RWPE2 (cell line): ENCODE measurements at places on chromosomes 7 and 10.
A peak's percentile ranks its signal among the peaks of the same experiment; 100 is the strongest.

DNA sequence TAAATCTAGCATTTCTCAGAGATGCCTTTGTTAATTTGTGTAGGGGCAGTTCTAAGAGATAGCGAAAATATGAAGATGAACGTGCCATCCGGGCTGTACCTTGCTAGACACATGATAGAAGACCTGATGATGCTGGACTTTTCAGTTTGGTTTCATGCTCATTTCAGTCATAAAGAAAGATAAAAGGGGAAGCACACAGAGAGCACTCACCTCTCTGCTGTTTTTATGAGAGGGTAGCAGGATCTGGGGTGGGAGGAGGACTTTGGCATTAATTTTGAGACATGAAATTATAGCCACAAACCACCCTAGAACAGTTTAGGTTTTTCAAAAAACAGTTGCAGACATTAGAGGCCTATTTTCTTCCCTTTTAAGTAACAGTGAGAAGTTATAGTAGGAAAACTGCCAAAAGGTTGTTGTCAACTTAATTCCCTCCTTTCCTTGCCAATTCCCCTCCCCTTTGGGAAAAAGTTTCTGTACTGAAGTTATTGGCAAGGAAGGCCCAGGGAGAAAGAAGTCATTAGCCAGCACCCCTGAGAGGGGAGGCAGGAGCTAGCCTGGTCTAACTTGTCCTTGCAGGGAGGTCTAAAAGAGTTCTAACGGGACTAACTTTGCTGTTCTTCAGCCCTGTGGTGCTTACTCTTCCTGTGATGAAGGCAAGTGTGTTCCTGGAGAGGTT is 2.6 kb downstream of the ST7 start:
- no peak for DNase-seq
- H3K4me1 ChIP-seq, result peaks cover 18% of the 10 kb centered on the region
- no peaks in the 10 kb centered on the region for H3K36me3 ChIP-seq
- no peak overlapping the region for H3K27ac ChIP-seq
- no peak overlapping the region for H3K4me3 ChIP-seq

DNA sequence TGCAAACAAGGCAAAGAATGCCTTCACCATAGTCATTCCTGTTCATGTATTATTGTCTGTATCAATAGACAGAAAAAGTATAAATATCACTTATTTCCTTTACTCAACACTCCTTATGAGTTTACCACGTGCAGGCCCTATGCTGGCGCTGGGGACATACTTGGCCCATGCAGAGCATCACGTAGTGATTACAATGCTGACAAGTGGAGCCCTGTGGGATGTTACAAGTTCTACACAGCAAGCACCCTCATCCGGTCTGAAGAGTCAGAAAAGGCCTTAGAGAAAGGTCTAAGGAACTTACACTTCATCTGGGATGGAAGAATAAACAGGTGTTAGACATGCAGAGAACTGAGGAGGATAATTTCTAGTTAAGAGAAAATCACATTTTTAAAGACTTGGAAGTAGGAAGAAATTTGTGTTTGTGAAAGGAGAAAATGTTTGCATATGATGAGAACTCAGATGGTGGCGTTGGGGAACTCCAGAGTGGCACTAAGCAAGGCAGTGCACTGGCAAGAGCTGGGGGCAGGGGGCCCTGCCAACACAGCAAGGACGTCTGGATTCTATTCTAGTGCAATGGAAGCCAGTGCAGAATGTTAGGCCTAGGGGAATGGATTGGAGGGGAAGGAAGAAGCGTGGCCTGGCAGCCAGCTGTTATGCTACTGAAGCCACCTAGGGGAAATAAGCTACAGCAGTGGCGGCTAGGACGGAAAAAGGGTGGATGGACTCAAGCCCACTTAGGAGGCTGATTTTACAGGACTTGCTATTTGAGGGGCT is 116.2 kb downstream of the ELMO1 start:
- H3K27ac ChIP-seq, result no peak overlapping the region
- no peaks in the 10 kb centered on the region for H3K27me3 ChIP-seq
- no peaks in the 10 kb centered on the region for H3K36me3 ChIP-seq
- H3K4me1 ChIP-seq, result no peaks in the 10 kb centered on the region
- DNase-seq, result no peak

DNA sequence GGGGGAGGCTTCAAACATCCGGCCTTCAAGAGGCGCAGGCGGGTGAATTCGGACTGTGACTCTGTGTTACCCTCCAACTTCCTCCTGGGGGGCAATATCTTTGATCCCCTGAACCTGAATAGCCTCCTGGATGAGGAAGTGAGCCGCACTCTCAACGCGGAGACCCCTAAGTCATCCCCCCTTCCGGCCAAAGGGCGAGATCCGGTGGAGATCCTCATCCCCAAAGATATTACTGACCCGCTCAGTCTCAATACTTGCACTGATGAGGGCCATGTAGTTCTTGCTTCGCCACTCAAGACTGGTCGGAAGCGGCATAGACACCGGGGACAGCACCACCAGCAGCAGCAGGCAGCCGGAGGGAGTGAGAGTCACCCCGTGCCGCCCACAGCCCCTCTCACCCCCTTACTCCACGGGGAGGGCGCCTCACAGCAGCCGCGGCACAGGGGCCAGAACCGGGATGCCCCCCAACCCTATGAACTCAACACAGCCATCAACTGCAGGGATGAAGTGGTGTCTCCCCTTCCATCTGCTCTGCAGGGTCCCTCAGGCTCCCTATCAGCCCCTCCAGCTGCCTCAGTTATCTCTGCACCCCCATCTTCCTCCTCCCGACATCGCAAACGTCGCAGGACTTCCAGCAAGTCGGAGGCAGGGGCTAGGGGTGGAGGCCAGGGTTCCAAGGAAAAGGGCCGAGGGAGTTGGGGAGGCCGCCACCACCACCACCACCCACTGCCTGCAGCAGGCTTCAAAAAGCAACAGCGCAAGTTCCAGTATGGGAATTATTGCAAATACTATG is 1.1 kb downstream of the MEPCE start:
- DNase-seq, result no peak
- H3K27me3 ChIP-seq, result no peaks in the 10 kb centered on the region
- peak overlapping the region; percentile 67 for H3K4me3 ChIP-seq
- H3K36me3 ChIP-seq, result peaks cover 34% of the 10 kb centered on the region
- peak overlapping the region; percentile 79 for H3K27ac ChIP-seq

DNA sequence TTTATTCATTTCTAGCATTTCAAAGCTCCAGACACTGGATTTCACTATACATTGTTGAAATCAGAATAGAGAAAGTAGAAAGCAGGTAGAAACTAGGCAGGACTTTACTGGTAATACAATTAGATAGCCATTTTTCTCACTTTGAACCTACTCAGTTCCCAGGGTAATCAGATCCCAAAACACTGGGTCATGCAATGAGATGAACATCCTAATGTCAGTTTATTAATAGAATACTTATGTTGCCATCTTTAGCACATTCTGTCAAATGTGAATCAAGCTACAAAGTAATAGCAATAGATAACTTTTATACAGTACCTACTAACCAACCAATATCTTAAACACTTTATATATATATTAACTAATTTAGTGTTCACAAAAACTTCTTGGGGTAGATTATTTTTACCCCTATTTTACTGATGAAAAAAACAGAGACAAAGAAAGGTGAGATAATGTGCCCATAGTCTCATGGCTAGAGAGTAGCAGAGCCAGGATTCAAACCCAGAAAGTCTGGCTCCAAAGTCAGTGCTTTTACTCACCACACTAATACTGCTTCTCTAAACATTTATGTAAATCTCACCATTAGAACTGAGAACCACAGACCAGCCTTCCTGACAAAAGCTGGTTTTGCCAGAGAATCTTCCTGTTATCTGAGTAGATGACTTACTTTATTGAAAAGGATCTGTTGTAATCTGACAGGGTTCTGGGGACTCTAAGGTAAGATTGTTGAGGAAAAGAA is 153.8 kb upstream of the KAT6B start:
- DNase-seq, result no peak
- no peaks in the 10 kb centered on the region for H3K4me1 ChIP-seq
- peaks cover 28% of the 10 kb centered on the region for H3K36me3 ChIP-seq
- H3K4me3 ChIP-seq, result no peak overlapping the region
- H3K27ac ChIP-seq, result no peak overlapping the region
- no peaks in the 10 kb centered on the region for H3K27me3 ChIP-seq

DNA sequence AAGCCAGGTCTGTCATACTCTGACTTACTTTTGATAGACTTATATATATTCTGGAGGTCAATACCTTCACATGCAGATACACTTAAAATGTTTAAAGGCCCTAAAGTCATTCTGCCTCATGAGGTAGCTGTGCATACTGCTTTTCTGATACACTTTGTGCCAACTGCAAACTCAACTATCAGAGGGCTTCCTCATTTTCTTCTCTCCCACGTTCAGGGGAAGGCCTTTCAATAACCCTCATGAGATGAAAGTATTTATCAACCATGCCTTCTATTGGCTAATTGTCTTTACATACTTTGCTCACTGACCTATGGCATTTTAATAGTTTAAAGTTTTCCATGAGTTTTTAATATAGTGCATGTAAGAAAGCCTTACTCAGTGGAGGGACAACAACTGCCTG is 112.7 kb upstream of the AMPH start:
- no peak overlapping the region for H3K27ac ChIP-seq
- H3K4me1 ChIP-seq, result peaks cover 7% of the 10 kb centered on the region
- H3K27me3 ChIP-seq, result no peaks in the 10 kb centered on the region
- no peak for DNase-seq
- peaks cover 35% of the 10 kb centered on the region for H3K36me3 ChIP-seq
- no peak overlapping the region for H3K4me3 ChIP-seq

- H3K4me1 ChIP-seq, result no peaks in the 10 kb centered on the region
- H3K27ac ChIP-seq, result no peak overlapping the region
- H3K4me3 ChIP-seq, result no peak overlapping the region
Observed at GRCh38 chr10:11154849-11155498, 137.3 kb downstream of the CELF2 start.

GRCh38 chr7:74059037-74059436 is 24.6 kb upstream of the LIMK1 start:
- H3K27me3 ChIP-seq, result no peaks in the 10 kb centered on the region
- DNase-seq, result no peak

- no peak overlapping the region for H3K27ac ChIP-seq
- H3K36me3 ChIP-seq, result no peaks in the 10 kb centered on the region
- no peak for DNase-seq
- H3K4me3 ChIP-seq, result peak overlapping the region; percentile 19
Observed at GRCh38 chr10:70479165-70479581, 606 bp downstream of the PALD1 start.

- H3K27me3 ChIP-seq, result no peaks in the 10 kb centered on the region
- H3K27ac ChIP-seq, result no peak overlapping the region
- no peaks in the 10 kb centered on the region for H3K36me3 ChIP-seq
Observed at GRCh38 chr10:133115976-133116375, 28.3 kb downstream of the ADGRA1 start.

GRCh38 chr7:122750389-122750788 is 47.7 kb upstream of the RNF148 start:
- H3K36me3 ChIP-seq, result no peaks in the 10 kb centered on the region
- DNase-seq, result no peak
- H3K4me1 ChIP-seq, result no peaks in the 10 kb centered on the region

DNA sequence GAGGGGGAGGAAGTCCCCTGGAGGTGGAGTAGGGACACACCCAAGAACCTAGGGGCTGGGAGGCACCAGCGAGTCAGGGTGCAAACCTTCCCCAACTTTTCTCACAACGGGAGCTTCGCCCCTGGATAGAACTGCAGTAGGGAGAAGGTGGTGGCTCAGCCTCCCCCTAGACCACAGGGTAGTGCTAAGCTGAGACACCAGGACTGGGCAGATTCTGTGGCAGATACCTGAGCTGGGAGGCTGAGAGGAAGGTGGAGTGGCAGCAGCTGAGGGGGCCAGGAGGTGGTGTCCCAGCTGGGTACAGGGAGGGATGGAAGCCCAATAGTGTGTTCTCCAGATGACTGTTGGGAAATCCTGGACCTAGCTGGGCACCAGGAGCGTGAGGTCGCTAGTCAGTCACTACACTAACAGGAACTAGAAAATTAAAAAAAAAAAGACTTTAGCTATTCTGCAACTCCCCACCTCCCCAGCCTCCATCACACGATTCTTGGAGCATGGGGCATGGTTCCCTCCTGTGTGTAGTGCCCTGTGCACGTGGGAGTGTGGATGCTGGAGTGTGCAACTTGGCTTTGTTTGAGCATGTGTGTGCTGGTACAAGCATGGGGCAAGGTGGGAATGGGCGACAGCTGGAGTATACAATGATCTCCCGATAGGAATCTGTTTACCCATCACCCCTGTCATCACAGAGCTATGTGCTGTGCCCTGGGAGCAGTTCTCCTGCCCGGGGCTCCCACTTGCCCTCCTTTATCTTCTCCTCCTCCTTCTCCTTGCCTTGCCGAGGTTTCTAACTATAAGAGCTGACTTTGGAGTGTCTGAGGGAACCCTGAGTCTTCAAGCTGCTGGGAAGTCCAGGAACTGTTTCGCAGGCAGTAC is 8.8 kb upstream of the TRPV6 start:
- H3K36me3 ChIP-seq, result no peaks in the 10 kb centered on the region
- no peaks in the 10 kb centered on the region for H3K27me3 ChIP-seq
- no peak overlapping the region for H3K27ac ChIP-seq
- no peak for DNase-seq

DNA sequence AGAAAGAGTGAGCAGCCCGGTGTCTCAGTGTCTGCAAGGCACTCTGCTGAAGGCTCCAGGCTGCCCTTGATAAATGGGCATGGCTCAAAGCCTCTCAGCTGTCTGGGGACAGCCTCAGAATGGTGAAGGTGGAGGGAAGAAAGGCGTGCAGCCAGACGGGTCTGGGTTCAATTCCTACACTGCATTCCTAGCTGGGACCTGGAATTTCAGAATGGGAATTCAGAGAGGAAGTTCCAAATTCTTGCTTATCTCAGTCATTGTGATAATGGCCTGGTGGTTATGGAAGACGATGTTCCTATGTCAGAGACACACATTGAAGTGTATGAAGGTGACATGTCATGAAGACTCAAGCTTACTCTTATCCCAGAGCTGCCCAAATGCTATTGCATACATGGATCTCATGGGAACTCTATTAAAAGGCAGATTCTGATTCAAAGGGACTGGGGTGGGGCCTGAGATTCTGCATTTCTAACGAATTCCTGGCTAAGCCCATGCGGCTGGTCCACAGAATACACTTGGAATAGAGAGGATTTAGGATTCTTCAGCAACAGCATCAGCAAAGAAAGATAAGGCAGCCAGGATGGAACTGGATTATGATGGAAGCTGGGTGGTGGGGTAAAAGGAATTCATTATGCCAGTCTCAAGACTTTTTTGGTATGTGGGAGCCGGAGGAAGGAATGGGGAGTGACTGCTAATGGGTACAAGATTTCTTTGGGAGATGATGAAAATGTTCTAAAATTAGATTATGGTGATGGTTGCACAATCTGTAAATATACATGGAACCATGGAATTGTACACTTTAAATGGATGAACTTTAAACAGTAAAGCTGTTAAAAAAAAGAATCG is 82.6 kb upstream of the ZMIZ1 start:
- H3K4me1 ChIP-seq, result peaks cover 3% of the 10 kb centered on the region
- no peaks in the 10 kb centered on the region for H3K36me3 ChIP-seq
- no peak overlapping the region for H3K4me3 ChIP-seq
- DNase-seq, result no peak
